ENCODE measurements at places on chromosomes 5 and 9.

- peak overlapping the region; percentile 24 for H3K27ac ChIP-seq
- H3K4me3 ChIP-seq = no peak overlapping the region
- H3K4me1 ChIP-seq = peaks cover 36% of the 10 kb centered on the region
- H3K27me3 ChIP-seq = no peaks in the 10 kb centered on the region
- peaks cover 12% of the 10 kb centered on the region for H3K36me3 ChIP-seq
- no peak for DNase-seq
These were observed 3.8 kb downstream of the CREB3 start for GRCh38 chr9:35736201-35736633.

GRCh38 chr5:111928511-111928910 is 171.5 kb upstream of the NREP start:
- H3K36me3 ChIP-seq = no peaks in the 10 kb centered on the region
- H3K4me3 ChIP-seq = no peak overlapping the region
- no peak for DNase-seq
- H3K27ac ChIP-seq = no peak overlapping the region

DNA sequence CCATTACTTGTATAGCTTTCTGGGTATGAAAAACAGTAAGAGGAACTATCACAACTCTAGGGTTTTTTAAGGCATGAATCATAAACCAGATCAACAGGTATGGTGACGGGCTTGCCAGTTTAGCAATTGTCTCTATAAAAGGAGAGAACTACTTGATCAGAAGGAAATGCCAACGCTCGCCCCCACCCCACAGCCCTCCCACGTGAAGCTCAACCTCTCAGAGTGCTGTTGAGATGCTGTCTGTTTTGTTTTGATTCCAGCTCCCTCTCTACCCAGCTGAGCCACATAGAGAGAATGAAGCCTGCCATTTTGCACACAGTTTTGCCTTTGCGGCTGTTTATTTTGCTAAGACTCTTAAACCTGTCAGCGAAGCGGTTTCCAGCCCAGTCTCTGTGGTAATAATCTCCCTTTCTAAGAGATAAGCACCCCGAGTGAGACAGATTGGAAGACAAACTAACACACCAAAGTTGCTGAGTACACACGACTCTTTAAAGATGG is 257.9 kb upstream of the ANKRD55 start:
- DNase-seq = no peak
- H3K4me3 ChIP-seq = no peak overlapping the region
- H3K27me3 ChIP-seq = no peaks in the 10 kb centered on the region
- no peaks in the 10 kb centered on the region for H3K36me3 ChIP-seq
- H3K4me1 ChIP-seq = peaks cover 20% of the 10 kb centered on the region

DNA sequence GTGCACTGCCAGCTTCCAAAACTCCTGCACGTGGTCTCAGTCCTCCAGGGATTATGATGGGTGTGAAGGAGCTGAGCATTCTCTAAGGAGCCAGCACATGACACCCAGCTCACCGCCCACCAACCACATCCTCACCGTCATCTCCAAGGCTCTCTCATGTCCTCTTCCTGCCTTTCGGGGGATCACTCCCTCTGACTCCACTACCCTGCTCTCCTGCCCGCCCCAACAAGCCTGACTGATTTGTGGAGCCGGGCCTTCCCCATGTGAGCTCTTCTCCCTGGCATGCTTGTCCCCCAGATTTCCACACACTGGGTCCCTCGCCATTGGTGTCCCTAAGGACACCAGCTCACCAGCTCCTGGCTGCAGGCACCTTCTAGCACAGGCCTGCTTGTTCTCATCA is 1.9 kb downstream of the ABO start:
- no peaks in the 10 kb centered on the region for H3K4me1 ChIP-seq
- no peak for DNase-seq
- no peak overlapping the region for H3K27ac ChIP-seq
- H3K4me3 ChIP-seq = no peak overlapping the region

DNA sequence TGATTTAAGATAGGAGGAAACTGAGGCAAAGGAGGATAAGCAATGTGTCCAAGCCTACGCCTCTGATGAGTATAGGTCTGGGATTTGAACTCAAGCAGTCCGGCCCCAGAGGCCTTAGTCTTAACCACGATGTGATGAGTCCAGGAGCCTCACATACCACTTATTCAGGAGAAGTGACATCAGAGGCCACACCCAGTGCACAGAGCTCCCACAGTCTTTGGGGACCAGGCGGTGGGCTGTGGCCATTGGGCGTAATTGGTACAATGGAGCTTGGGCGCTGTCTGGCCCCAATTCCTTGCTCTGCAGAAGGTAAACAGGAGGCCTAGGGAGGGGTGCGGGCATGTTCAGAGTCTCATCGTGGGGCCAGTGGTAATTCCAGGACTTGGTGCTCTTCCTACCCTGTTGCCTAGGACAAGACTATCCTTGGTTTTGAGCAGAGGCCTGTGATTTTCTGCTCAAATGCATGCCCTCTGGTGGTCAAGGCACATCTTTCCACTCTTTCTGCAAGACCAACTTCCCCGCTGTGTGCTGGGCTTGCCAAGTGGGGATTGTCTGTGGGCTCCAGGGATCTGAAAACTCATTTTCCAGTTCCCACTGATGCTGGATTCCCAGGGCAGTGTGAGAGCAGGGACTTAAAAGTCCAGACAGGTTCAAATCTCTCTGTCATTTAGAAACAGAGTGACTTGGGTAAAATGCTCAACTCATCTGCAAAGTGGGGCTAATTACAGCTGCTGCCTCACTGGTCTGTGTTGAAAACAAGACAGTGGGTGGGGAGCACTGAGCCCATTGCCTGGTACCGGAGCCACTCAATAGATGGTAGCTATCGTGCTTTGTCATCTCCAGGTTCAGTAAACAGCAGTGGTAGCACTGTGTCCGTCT is 15.8 kb downstream of the NDST1 start:
- H3K4me3 ChIP-seq = no peak overlapping the region
- H3K4me1 ChIP-seq = peaks cover 48% of the 10 kb centered on the region
- peak overlapping the region; percentile 27 for H3K27ac ChIP-seq
- DNase-seq = no peak
- no peaks in the 10 kb centered on the region for H3K27me3 ChIP-seq

Data from heart right ventricle (tissue), 16 donors.